ENCODE measurements at places on chromosomes 5 and 9.

DNA sequence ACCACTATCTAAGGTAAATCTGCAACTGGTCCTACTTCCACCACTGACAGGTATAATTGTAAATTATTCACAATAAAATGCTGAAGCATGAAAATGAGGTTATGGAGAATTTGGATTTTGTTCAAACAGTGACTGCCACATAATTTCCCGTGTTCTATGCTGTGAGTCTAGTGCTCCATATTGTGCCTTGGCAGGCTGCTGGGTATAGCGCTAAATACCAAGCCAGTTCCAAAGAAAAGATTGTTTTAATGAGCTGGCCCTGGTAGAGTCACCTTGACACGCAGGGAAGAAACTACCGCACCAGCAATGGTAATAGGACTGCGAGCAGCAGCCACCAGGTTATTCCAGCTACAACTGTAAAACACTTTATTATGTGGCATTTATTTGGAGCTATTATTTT lies 30.4 kb downstream of the PSMB7 start:
- no peak for DNase-seq

DNA sequence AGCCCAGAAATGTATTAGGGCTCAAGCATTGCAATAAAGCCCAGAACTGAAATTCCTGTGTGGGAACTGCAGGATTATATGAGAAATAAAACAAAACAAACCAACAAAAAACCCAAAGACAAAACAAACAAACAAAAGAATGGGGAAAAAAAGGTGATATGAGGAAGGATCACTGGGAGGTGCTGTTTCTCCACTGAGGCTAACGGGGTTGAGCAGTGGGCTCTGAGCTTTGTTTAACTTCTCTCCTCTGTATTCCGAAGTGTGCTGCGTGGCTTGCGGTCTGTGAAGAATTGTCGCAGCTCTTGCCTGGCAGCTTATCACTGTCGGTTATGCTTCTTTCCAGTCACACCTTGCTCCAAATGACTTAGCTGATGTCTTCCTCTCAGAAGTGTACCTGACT lies 106.3 kb downstream of the TENT4A start:
- no peak for DNase-seq

DNA sequence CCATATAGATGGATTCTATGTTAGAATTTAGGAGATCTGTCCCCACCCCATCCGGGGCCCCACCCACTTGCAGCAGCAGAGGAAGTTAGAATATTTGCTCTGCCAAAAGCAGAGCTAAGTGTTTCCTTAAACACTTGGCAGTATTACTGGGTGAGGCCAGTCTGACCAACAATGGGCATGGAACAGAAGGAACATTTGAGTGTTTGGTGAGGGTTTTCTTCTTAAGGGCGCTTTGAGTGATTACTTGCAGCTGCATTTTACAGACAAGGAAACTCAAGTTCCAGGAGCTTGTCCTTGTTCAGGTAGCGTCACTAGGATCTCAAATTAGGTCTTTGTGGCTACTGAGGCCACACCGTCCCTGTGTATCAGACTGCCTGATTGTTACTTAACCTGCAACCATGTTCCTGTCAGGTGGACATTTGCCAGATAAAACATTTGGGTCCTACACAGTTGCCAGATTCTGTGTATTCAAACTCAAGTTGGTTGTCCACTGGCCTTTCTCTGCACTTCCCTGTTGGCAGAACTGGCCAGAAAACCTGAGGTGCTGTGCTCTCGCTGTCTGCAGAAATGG lies 59.3 kb downstream of the SLC46A2 start:
- DNase-seq, result no peak

DNA sequence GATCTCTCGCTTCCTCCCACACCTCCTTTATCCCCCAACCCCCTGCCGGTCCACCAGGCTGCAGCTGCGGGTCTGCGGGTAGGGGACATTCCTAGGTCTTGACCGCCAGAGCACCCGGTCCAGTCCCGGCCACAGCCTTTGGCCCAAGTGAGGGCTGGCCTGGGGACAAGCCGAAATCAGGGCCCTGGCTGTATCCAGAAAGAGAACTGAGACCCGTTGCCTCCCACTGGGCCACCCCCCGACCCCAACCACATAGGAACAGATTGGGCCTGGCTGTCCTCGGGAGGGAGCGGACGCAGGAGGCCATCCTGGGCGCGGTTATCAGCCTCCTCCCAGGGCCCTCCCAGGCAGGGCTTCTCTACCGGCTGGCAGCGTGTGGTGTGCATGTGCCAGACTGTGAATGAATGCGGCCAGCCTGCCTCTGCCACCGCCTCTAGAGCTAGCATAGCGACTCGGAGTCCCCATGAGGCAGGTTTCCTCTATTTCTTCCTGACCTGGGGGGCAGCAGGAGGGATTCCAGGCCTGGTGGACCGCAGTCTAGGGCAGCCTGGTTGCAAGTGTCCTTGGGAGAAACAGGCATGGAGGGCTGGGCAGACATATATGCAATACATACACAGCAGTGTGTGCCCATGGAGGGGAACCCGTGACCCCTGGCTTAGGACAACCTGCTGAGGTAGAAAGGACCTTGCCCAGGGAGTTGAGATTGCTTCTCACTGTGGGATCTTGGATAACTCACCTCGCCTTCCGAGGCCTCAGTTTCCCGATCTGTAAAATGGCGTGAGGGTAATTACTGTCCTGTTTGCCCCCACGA lies 1.2 kb downstream of the N4BP3 start:
- no peak for DNase-seq

GRCh38 chr9:20684035-20684874 lies at the start of gene FOCAD:
TSS of gene FOCAD (plus strand) at chr9:20684259. CDS start at chr9:20715354, 31,095 bp downstream.
- DNase-seq, result peak; percentile 95

DNA sequence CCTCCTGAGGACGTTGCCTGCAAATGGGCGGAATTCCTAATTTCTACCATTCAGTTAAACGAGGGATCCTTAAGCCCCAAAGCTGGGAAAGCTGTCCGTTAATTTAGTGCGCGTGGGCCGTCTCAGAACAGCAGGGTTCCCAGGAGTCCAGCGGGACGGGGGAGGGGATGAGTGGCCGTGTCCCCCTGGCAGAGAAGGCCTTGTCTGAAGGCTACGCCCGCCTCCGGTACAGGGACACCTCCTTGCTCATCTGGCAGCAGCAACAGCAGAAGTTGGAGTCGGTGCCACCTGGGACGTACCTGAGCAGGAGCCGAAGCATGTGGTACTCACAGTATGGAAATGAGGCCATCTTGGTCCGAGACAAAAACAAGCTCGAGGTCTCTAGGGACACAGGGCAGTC lies 1.3 kb downstream of the BRD3OS start:
- no peak for DNase-seq

GRCh38 chr5:143030349-143030748 lies 260.2 kb downstream of the ARHGAP26 start:
- DNase-seq, result no peak

DNA sequence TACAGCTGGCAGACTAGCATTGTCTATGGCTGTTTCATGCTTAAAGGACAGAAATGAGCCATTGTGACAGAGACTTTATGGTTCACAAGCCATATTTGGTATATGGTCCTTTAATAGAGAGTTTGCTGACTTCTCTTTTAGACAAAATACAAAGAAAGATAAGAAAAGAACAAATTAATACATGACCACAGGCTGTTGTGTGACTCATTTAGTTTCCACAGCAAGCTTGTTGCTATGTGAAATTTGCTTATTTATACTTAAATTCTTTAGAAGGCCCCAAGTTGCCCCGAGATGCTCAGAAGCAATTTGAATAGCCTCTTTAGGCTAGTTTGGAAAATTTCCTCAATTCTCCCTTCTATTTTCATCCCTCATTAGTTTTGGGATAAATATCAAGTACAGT lies 315.3 kb upstream of the RPS23 start:
- DNase-seq, result peak; percentile 45

GRCh38 chr5:92378966-92379611 lies 996.0 kb upstream of the ARRDC3 start:
- no peak for DNase-seq

DNA sequence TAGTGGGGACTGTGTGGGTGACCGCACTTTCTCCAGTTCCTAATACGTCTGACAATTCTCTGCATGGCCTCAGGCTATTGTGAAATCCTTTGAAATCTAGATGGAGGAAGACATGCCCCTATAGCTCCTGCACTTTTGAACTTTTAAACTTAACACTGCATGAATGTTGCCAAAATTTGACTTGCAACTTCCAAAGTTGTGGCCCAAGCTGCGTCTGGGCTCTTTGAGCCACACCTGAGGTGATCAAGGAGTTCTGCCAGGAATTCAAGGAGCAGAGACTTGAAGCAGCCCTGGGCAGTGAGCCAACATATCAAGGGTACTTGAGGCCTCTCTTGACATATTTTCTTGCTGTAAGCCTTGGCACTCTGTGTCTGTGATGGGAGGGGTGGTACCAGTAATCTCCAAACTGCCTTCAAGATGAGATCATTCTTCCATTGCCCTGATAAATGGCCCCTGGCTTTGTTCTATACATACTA lies 1336.1 kb upstream of the CDH9 start:
- peak; percentile 47 for DNase-seq

DNA sequence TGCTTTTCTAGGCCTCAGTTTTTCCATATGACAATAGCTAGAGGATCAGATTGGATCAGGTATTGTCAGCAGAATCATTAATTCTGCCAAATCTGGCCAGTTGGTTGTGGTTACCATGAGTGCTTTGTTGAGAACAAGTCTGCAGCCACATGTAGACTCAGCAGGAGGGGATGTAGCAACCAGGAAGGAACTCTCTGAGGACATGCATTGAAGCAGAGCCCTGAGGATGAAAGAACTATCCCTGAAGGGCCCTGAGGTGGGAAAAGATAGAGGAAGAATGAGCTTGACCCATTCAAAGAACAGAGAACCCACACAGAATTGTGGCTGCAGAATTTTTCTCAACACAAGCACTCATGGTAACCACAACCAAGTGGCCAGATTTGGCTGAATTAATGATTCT lies 60.1 kb upstream of the AFAP1L1 start:
- peak; percentile 59 for DNase-seq

DNA sequence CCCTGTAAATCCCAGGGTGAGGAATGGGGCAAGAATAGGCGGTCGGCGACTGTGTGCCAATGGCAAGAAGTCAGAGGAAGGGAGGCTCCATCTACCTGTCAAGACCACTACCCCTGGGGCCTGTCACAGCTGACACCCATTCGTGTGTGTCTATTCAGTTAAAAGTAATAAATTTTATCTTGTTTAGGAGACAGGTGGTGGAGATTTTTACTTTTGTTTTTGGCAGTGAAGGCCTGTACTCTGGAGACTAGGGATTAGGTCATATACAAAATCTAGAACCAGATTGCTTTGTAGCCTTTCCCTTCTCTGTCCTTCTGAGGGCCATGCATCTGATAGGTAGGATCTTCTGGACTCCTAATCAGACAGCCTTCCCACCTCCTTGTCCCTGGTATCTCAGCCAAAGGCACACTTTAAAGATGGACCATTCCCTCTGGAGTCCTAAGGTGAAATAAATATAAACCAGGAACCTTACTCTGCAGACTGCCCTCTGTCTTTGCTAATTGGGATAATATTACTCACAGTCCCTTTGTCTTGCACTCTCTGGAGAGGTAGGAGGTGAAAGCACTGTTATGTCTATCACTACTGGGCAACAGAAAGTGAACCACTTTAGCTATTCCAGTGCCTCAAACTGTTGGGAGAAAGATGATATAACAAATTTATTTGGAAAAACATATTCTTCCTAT lies 213.2 kb upstream of the ACTBL2 start:
- no peak for DNase-seq

Measured in fibroblast of skin of back (primary cell).